ENCODE measurements at places on chromosomes 16 and 17.

DNA sequence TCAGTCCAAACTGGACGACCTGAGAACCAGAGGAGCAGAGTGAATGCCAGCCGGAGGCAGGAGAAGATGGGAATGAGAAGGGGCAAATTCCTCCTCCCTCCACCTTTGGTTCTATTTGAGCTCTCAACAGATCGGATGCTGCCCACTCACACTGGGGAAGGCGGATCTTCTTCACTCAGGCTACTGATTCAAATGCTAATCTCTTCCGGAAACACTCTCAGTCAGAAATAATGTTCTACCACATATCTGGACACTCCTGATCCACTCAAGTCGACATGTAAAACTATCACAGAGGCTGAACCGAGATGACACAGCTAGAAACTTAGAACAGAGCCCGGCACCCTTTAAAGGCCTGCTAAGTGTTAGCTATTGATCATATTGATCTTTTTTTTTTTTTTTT lies 57.4 kb upstream of the GRIN2A start:
- no peak for DNase-seq

DNA sequence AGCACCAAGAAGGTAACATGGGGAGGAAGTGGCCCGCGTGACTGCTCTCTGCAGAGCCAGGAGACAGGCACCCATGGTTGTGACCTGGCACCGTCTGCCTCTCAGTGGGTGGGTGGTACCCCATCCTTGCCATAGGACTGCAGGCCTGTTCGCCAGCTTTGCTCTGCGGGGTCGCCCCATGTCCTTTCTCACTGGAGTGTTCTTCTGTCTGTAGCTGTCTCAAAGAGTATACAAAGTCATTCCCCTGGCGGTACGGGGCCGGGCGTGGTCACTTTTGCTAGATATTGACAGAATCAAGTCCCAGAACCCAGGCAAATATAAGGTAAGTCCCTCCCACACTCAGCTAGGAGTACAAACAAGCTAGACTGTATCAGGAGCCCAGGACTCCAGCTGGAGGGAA lies 6.0 kb downstream of the TBC1D26 start:
- no peak for DNase-seq

DNA sequence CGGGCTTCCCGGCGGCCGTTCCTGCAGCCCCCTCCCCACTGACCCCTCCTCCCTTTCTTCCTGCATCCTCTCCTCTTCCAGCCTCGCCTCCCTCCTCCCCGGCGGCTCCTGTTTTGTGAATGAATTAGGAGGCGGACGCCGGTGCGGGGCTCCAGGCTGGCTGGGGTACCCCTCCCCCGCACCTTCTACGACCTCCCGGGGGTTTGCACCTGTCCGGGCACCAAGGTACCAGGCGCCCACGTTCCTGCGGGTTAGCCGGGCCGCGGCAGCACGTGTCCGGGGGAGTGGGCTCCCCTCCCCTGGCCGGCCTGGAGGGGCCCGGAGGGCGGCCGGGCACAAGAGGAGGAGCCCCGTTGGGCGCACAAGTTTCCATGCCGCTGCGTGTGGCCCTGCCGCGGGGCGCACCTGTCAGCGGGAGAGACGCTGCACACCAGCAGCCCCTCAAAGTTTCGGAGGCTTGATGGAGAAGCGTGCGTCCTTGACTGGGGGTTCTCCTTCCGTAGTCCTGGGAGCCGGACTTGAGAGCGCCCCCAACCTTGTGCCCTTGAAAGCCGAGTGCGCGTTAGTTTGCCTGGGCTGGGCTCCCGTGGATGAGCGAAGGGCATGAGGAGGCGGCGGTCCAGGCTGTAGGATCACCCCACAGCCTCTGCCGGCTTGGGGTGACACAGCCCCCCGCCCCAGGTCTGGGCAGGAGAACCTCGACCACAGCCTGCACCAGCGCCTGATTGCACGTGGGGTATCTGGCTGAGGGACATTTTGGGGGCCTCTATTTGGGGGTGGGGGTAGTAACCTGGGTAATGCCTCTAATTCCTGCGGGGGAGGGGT lies 1.2 kb downstream of the HAS3 start:
- no peak for DNase-seq

DNA sequence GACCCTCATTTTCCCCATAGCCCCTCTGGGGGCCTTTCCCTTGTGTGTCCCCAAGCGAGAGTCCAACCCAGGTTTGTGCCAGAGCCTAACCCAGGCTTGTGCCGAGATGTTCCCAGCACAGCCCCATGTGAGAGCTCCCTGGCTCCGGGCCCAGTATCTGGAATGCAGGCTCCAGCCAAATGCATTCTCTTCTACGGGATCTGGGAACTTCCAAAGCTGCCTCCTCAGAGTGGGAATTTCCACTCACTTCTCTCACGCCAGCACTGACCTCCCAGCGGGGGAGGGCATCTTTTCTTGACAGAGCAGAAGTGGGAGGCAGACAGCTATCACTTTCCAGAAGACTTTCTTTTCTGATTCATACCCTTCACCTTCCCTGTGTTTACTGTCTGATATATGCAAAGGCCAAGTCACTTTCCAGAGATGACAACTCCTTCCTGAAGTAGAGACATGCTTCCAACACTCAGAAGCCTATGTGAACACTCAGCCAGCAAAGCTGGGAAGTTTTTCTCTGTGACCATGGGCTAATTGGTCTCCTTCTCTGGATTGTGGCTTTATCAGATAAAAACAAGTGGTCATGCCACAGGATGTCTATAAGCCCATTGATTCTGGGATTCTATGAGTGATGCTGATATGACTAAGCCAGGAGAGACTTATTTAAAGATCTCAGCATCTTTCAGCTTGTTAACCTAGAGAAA lies 2.5 kb upstream of the CCL2 start:
- DNase-seq: no peak

DNA sequence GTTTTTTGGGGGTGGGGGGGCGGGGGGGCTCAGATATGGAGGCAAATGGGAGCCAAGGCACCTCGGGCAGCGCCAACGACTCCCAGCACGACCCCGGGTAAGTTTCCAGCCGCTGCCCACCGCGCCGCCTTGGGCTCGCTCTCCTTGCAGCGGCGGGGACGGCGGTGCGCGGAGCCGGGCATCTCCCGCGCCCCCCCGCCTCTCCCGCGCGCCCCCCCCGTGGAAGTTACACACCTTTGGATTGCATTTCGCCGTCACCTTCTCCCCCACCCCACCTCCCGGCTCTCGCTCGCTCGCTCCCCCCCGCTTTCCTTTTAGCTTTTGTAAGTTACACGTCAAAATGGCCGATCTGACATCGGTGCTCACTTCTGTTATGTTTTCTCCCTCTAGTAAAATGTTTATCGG lies 387 bp downstream of the MSI2 start:
- peak; percentile 35 for DNase-seq

DNA sequence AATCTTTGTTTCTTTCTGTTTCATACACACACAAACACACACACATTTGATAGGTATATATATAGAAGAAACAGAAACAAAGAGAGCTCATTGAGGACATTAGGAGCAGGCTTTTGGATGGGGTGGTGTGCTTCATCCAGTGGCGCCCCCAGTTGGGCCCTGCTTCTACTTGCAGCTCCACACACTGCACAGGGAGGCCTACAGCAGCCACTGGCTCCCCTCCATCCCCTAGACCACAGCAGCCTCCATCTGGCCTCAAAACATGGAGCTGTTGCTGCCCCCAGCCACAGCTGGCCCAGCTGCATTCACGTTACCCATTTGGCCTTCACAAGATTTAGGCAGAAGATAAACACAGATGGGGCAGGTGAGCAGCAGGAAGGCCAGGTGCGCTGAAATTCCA lies 33.1 kb upstream of the NF1 start:
- no peak for DNase-seq

- DNase-seq: no peak
These were observed 28.4 kb downstream of the HAPSTR1 start for GRCh38 chr16:9119795-9120194.

DNA sequence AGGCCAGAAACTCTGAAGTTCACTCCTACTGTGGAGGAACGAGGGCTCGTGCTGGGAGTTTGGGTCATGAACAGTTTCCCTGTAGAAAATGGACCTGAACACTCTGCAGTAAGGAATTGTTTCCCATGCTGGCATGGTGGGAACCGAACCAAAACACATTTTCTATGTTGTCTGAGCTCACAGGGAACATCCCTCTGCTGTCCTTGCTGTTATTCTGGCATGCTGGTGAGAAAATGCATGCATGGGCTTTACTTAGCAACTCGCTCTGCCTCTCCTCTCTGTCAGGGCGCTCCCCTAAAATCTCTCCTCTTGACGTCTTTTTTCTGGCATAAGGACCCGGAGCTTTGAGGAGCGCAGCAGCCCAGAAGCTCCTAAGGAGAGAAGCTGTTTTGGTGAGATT lies 5.4 kb downstream of the RTN4RL1 start:
- no peak for DNase-seq

GRCh38 chr16:24820522-24820921 lies 25.2 kb upstream of the SLC5A11 start:
- no peak for DNase-seq

DNA sequence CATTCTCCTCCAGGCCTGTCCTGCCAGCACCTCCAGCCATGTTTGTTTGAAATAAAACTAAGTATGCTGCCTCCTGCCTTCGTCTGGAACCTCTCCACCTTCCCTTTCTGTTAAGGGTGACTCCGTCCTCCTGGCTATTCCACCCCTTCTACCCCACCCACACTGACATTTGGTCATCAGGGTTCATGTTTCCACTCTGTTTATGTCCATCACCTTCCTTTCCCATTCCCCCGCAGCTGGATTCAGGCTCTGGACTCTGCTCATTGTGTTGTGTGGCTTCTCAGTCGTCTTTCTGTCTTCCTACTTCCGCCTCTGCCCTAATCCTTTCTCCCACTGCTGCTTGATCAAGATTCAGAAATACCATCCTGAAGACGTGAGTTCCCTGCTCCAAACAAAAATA lies 28.6 kb downstream of the EPN2 start:
- no peak for DNase-seq

GRCh38 chr16:19137201-19138128 lies 23.7 kb downstream of the ITPRIPL2 start:
- DNase-seq: no peak

DNA sequence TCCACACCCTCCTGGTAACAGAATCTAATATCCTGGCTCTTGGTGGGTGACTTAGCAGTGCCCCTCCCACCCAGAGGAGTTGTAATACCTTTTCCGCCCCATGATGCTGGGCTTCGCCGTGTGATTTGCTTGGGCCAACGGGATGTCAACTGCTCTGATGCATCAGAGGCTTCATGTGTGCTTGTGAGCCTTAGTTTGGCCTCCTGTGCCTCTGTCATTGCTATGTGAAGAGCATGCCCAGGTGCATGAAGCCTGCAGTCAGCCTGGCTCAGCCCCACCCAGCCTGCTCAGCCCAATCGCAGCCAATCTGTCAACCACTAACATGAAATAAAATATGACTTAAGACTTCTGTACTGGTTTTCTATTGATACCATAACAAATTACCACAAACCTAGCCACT lies 201.2 kb upstream of the RPL38 start:
- DNase-seq: no peak

GRCh38 chr16:75233611-75233938 lies 14.8 kb downstream of the CTRB1 start:
- no peak for DNase-seq

- no peak for DNase-seq
These were observed 226.0 kb upstream of the C16orf82 start for GRCh38 chr16:26840691-26841090.

All from stimulated activated CD4-positive, alpha-beta T cell treated with anti-CD3 and anti-CD28 coated beads, Interleukin-4, amount 100 ng/mL, for 4 hours (primary cell).